Dermis microvascular lymphatic vessel endothelial cell (primary cell): ENCODE measurements at places on chromosomes 1 and 21.

- no peak for DNase-seq
Measured at GRCh38 chr1:182061594-182061993, at the start of gene ZNF648. Gene ZNF648, minus strand, starts transcription at chr1:182061712. Its CDS starts 3,702 bp downstream, at chr1:182058010.

GRCh38 chr21:45176141-45176540 lies 101.8 kb downstream of the ADARB1 start:
- DNase-seq = no peak

- DNase-seq = no peak
Measured at GRCh38 chr1:31497601-31498000, 78.7 kb upstream of the TINAGL1 start.

DNA sequence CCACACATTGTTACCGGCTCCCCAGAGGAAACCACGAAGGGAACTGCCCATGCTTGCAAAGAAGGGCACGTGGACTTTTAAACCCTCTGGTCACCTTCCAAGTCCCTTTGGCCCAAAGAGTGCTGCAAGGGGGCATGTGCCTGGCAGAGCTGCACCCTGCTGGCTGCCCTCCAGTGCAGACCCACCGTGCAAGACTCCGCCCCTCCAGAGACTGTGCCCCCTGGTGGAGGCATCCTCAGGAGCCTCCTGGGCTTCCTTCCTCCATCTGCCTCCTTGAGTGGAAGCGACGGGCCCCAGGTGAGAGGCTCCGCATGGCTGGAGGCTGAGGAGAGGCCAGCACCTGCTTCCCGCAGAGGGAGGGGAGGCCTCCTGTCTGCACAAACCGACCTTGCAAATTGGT lies 100.6 kb downstream of the CRYAA start:
- no peak for DNase-seq

DNA sequence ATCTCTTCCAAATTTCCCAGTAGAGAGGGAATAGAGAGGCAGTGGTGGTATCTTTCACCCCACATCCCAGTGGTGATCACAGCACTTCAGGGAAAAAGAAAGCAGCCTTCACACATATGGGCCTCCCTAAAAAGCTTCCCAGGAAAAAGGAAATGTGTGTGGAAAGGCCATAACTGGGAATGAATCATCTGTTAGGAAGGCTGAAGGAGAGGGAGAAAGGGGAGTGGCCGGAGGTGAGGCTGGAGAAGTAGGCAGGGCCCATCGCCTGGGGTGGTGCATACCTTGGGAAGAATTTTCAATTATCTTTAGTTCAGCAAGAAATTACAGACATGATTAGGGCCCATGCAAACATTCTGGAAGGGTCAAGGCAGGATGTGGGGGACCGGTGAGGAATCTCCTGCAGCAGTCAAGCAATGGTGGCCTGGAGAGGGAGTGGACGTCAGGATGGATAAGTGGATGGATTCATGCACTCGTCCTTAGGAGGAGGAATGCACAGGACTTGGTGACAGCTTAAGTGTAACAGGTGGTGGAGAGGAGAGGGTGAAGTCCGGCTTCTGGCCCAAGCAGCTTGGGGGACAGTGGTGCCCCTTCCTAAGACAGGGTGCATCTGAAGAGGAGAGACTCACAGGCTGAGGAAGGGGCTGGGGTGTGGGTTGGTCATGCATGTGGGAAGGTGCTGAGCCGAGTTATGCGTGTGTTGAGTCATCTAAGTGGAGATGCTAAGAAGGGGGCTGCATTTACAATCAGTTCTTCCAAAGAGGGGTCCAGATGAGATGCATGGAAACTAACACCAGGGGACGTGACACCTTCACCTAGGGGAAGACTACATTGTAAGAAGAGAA lies 17.9 kb downstream of the HIVEP3 start:
- no peak for DNase-seq

DNA sequence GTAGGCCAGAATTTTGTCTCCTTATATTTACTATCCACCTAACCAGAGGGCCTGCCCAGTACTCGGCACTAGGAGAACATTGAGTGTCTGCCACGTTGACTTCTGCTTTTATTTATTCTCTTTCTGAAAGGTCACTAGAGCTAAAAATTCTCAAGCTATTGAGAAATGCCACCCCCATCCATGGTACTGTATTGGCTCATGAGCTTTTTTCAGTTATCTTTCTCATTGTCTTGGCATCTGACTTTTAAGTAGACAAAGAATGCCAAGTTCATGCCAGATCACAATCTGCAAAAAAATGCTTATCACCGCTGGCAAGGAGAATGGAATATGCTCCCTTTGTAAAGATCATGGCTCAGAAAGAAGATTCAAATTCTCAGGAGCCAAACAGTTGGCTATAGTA lies 49.8 kb upstream of the MROH9 start:
- DNase-seq = no peak

GRCh38 chr1:177969825-177970371 lies at the start of gene SEC16B:
Gene SEC16B, minus strand, starts transcription at chr1:177970058. Its CDS starts 2,077 bp downstream, at chr1:177967981.
- no peak for DNase-seq

- DNase-seq = no peak
Measured at GRCh38 chr1:65894738-65895605, 102.3 kb downstream of the PDE4B start.

- no peak for DNase-seq
Measured at GRCh38 chr1:58257003-58257402, 289.5 kb downstream of the OMA1 start.

DNA sequence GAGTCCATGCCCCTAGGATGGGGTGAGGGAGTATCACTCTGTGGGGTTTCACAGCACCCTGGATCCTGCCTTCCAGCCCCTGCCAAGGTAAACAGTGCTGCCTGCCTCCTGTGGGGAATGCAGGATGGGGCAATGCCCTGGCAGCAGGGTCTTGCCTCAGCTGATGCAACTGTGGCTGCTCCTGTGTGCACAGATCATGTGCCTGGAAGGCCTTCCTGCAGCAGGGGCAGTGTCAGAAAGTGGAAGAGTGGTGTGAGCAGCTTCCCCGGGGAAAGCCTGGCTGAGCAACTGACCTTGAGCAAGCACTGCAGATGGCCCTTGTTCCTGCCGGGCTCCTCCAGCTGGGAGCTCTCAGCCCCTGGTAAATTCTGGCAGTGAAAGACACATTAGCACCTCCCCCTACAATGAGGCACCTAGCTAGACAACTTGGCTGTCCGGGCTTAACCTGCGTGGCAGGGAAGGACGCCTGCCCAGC lies 9.9 kb downstream of the TOR3A start:
- DNase-seq = no peak

DNA sequence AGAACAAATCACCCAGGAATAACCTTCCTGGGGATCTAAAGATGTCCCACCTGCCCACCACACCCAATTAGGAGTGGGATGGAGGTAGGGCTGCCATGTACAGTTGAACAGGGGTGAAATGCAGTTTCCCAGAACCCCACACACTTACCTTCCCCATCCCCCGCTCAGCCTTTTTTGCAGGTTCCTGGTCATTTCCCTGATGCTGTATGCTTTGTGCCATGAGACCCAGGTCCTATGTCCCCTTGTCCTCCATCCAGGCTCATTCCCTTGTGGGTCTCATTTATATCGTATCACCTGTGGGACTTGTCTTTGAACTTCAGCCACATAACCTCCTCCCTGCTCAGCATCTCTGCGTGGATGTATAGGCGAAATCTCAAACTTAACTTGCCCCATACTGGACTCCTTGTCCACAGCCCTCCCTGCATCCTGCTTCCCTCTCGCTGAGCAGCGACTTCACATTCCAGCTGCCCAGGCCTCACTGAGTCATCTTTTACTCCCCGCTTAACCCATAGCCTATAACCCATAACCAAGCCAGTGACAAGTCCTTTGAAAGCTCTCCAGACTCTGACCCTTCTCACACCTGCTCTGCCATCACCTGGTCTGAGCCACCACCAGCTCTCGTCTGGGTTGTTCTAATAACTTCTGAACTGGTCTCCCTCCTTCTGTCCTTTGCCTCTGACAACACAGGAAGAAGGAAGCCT lies 4.7 kb downstream of the LDLRAD2 start:
- peak; percentile 53 for DNase-seq

DNA sequence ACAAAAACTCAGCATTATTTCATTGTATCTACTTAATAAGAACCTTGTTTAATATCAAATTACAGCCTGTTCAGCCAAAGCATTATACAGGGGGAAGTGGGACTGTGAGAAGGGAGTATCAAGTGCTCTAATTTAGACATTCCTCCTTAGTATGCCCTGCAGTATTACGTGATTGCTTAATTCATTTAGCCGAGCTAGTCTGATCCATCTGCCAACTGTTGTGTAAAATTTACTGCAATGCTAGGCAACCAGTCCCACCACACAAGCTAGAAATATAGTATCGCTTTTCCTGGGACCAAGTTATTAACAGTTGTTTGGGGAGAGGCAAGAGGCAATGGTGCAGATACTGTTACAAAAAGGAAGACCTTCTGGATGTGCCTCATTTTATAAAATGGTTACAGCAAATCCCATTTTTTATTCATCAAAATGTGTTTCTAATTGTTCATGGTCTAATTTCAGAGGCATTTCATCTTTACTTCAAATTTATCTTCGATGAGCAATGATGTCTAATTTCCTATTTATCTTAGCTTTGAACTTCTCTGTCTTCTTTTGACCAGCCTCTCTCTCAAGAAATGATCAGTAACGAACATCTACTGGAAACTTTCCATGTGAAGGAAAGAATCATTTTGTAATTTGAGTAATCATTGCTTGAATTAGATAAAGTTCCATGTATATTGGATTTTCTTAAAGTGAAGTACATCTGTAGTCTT lies 283.3 kb downstream of the DUSP10 start:
- no peak for DNase-seq

GRCh38 chr1:78437396-78437795 lies 53.4 kb upstream of the PTGFR start:
- DNase-seq = no peak

- peak; percentile 24 for DNase-seq
Measured at GRCh38 chr1:221794079-221794670, 52.3 kb upstream of the DUSP10 start.

- no peak for DNase-seq
Measured at GRCh38 chr1:18599704-18600103, 30.9 kb upstream of the PAX7 start.

DNA sequence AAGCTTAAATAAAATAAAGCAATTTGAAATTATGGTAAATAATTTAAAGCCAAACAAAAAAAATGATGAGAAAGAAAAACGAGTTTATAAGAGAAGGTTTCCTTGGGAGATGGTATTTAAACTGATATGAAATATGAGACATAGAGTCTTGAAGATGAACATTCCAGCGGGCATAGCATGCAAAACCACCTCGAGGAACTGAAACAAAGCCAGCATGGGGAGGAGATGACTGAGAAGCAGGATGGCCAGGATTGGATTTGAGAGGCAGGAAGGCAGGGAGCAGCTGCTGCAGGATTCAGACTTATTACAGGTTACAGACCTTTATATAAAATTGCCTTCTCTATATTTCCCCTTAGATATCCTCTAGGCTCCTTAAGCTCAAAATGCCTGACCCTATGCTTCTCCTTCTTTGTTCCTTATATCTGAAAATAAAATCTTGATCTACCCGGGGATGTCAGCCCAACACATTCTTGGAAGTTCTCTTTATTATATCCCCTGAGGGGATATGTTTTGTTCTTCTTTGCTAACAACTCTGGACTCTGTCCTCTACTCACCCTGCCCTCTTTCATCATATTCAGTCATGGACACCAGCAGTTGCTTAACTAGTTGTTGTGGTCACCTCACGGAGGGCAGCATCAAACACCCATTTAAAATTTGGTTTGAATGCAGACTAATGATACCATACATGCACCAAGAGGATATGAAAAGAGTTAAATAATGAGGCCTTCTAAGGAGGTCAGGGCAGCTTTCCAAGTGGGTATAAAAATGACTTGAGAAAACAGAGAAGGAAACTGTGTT lies 719.1 kb upstream of the B3GALT2 start:
- DNase-seq = no peak

GRCh38 chr1:37865348-37866120 lies 6.1 kb upstream of the MTF1 start:
- DNase-seq = no peak

- DNase-seq = no peak
Measured at GRCh38 chr21:44513389-44514217, 26.4 kb downstream of the KRTAP10-1 start.

DNA sequence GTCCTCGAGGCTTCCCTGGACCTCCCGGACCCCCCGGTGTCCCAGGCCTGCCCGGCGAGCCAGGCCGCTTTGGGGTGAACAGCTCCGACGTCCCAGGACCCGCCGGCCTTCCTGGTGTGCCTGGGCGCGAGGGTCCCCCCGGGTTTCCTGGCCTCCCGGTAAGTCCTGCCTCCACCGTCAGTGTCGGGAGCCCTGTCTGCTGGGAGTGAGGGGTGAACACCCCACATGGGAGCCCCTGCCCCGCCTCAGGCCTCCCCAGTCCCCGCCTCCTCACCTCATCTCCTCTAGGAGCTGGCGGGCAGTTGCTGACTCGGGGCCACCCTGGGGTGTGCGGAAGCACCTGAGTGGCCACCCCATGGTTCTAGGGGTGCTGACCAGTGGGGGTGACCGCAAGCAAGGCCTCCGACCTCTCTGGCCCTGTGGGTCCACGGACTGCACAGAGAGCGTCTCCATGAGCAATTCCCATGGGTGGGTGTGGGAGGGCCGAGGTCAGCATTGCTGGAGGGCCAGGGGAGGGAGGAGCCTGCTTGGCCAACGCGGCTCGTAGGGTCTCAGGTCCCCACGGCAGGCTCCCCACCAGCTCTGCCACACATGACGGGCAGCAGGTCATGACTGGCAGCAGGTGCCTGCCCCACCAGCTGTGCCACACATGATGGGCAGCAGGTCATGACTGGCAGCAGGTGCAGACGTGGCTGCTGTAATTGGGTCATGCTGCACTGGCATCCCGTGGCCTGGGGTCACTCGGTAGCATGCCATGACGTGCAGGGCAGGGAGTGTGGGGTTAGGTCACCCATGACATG lies 61.3 kb downstream of the SLC19A1 start:
- DNase-seq = no peak

DNA sequence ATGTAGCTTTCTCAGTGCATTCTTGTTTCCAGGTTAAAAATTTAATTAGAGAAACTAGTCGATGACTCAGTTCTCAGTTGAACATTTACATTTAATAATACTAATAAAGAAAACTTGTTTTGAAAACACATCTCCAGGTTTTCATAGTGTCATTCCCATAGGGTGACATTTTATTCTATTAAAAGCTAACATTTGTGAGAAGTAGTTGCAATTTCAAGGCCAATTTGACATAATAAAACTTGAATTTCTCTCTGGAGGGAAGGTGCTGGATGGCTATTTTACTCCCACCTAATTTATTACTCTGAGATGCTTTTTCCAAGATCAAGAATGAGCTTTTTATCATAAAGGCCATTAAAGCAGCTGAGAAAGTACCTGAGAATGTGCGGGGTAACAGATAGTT lies 16.6 kb downstream of the HUNK start:
- DNase-seq = no peak

DNA sequence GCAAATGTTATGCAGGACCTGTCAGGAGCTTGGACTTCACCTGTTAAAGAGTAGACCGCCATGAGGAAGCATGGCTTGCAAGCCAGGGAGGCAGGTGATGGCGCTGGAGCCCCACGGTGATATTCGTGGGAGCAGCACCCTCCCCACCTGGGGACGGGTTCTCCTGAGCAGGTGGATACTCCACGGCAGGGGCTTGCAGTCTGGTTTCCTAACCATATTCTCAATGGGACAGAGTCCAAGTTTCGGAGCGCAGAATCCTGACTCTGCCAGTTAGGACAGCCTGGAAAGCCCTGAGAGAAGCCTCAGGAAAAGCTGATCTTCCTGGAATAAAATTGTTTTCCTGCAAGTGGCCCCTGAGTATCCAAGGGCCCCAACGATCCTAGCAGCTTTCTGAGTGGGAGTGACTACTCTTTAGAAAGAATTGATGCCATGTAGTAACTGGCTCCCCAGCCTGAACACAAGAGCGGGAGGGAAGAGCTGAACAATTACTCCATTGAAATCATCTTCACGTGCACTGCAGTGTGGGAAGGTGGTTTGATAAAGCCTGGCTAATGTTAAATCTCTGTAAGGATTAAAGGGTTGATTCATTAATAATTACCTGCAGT lies 146.3 kb upstream of the RAB4A start:
- no peak for DNase-seq
